ENCODE measurements at places on chromosomes 1 and 21.

DNA sequence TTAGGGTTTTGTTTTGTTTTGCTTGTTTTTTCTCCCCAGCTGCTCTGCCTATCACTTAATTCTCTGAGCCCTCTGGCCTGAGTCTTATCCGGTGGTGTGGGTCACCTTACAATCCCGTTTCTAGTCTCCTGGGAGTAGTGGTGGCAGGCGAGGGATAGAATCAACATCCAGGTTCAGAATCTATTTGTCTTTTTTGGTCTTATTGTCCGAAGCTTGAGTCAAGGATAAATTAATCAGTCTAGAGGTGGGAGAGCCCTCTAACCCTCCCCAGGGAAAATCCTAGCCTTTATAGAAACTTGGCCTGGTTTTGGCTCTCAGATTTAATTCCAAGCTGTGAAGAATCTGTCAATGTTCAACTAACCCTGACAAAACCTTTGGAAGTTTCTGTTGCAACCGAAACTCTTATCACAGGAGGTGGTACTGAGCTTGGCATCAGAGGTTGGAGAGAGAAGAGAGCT is 246.3 kb downstream of the FGGY start:
- DNase-seq = no peak

DNA sequence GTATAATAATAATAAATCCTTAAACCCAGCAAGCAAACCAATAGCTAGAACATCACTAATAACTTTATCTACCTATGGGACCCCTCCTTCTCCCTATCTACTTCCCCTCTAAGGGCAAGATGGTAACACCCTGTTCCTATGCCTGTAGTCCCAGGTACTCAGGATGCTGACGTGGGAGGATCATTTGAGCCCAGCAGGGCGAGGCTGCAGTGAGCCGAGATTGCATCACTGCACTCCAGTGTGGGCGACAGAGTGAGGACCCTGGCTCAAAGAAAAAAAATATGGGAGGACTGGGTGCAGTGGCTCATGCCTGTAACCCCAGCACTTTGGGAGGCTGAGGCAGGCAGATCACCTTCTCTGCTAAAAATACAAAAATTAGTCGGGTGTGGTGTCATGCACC is 143.1 kb upstream of the SLC45A1 start:
- no peak for DNase-seq

- no peak for DNase-seq
Observed at GRCh38 chr1:95388031-95388430, 154.0 kb downstream of the RWDD3 start.

DNA sequence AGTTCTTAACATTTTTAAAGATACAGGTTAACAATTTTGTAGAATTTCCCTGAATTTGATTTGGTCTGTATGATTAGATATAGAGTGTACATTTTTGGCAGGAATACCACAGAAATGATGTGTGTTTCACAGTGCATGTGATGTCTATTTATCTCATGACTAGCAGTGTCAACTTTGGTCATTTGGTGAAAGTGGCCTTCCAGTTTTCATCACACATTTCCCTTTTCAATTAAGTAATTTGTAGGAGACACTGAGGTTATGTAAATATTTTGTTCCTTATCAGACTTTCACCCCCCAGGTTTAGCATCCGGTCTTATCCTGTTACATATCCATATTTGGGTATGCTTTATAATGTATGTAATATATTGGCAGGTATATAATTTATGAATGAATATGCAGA is 41.8 kb downstream of the MAP3K7CL start:
- DNase-seq = no peak

DNA sequence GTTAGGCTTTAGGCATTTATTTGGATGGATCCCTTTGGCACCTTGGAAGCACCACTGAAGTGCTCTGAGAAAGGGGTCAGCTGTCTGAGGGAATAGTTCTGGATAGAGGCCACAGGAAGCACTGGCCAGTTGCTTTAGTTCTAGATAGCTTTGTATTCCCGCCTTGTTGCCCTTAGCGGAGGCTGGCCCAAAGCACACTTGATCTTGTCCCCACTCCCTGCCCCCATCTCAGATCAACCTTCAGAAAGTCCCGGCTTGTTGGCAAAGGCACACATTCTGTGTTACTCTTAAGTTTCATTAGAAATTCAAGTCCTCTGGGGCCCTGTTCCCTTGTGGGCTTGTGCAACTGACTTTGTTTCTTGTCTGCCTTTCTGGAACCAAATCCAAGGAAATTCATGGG is 15.2 kb upstream of the NBL1 start:
- no peak for DNase-seq

DNA sequence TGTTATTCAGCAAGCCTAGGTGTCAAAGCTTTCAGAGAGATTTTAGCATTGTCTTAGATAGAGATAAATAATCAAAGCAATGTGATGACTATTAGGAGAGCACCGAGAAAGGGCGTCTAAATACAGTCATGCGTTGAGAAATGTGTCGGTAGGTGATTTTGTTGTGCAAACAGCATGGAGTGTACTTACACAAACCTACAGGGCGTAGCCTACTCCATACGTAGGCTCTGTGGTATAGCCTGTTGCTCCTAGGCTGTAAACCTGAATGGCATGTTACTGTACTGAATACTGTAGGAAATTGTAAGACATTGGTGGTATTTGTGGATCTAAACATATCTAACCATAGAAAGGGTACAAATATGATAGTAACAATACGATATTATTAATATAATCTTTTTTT is 31.8 kb downstream of the KIF1B start:
- DNase-seq = no peak

DNA sequence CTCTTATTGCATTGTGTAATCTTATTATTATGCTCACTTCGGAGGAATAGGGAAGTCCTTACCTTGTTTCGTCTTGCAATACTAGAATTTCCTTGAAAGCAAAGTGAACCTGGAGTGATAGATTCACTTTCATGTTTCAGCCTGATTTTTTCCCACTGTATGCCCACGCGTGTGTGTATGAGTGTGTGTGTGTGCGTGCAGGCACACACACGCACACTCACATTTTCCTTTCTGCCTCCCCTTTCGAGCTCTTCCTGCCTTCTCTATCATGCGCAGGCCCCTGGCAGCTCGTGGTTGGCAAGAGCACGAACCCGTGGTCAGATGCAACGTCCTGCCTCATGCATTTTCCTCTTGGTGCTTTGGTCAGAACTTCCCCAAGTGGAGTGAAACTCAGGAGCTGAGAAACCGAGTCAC is at the start of gene GCSAML:
GCSAML (plus strand) TSS at position 366 of the 414 bp plus-strand sequence. CDS start 58 bp downstream, outside the sequence.
- peak; percentile 83 for DNase-seq

DNA sequence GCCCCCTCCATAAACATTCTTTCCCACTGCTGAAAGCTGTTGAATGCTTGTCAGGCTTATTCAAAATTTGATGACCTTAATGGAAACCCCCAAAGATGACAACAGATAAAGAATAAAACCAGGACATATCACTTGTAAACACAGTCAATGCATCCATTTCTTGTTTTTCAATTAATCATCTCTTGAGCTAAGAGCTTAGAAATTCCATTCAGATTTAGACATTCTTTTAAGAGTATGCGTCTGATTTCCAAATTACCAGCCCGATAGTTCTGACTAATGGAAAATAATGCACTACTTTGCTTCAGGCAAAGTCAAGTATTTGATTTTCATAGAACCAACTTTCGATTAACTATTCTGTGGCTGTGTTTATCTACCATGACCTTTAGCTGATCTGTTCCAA is 100.6 kb upstream of the RUNX1 start:
- no peak for DNase-seq

GRCh38 chr1:32178380-32179192 is 889 bp upstream of the TXLNA start:
- DNase-seq = peak; percentile 50

DNA sequence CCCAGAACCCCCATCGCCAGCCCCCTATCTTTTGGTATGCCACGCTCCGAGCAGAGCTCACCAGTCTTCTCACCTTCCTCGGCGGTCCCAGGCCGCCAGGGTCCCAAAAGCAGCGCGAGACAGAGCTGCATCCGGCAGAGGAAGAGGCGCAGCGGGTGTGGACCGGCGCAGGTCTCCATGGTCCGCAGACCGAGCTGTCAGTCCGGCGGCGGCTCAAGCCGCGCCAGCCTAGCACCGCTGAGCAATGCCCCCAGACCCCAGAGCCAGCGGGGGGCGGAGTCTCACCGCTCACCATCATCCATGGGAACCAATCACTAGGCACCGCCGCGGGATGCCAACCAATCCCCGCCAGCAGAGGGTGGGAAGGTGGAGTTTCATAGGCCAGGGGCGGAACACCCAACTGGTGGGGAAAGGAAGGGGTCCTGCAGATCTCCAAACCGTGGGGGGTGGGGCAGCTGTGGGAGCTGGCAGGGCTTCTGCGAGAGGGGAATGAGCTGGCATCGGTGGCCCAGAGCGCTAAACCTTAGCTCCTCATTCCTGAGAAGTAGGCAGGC is at the start of gene EPHA10:
EPHA10 (minus strand) TSS at position 233 of the 554 bp plus-strand sequence; CDS start at position 179, 54 bp downstream.
- no peak for DNase-seq

- DNase-seq = no peak
Observed at GRCh38 chr1:15254559-15254958, 7.5 kb downstream of the FHAD1 start.

GRCh38 chr1:108345776-108346531 is 102.1 kb upstream of the NBPF4 start:
- DNase-seq = no peak

- peak; percentile 41 for DNase-seq
Observed at GRCh38 chr1:236677641-236678235, 8.6 kb upstream of the ACTN2 start.

DNA sequence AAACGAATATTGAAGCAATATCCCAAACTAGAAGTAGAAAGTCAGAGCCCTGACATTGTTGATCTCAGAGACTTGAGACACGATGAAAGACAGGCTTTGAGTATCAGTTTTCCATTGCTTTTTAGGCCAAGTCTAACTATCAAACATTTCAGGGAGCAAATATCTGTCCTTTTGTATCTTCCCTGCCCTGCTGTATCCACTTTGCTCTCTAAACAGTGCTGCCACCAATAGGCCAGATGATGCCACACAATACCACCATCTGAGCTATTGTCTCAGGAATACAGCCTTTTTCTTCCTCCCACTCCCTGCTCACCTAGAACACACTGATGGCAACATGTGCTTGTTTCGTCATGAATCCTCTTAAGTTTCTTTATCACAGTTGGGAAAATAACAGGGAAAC is 62.6 kb upstream of the SPAG17 start:
- DNase-seq = peak; percentile 21

DNA sequence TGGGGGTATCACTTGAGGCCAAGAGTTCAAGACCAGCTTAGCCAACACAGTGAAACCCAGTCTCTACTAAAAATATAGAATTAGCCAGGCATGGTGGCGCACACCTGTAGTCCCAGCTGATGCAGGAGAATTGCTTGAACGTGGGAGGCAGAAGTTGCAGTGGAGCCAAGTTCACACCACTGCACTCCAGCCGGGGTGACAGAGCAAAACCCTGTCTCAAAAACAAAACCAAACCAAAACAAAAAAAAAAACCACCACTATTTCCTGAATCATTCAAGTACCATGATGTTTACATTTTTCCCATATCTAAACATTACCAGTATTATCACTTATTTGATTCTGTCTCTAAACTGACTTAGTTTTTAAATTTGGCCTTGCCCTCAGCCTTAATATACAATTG is 29.5 kb downstream of the TUT4 start:
- no peak for DNase-seq

DNA sequence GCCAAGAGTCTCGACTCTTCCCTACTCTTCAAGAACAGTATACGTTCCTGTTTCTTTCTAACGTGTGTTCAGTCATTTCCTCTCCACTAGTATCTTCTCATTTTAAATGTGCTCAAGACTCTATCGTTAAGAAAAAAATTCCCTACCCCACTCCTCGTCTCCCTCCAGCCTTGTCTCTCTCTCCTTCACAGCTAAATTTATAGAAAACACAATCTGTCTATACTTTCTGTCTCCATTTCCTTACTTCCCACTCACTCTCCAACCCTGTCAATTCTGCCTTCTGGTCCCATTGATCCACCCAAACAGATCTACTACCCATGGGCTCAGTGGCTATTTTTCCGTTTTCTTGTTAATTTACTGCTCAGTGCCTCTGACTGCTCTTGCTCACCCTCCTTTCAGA is 75.3 kb downstream of the CSMD2 start:
- DNase-seq = no peak

DNA sequence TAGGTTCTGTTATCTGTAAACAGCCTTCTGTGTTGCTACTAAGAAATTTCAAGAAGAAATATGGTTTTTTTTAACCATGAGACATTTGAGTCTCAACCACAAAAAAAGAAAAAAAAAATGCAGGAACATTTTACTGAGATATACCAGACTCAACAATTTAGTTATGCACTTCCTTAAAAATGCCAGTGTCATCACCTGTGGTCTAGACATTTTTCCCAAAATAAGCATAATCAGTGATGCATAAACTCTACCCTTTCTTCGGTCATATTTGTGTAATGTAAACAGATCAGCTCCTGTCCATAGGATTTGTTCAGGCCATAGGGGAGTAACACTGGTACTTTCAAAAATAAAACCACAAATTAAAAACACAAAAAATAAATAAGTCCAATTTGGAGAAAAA is 122.6 kb upstream of the TNFSF4 start:
- peak; percentile 29 for DNase-seq

DNA sequence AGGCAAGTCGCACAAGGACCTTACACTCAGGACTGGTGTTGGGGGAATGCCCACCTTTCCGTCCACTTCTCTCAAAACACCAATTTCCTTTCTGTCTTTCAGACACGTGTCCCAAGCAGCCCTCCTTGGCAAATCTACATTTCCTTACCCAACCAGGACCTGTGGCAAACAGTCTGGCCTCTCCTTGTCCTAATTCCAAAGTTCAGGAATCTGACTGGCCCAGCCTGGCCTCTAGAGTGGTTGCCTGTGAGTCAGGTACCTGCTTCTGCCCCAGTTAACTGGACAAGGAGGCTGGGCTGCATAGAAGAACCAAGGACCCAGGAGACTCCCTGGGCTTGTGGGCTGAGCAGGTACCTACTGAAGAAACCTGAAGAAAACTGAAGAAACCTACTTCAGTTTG is 34.3 kb upstream of the CITED4 start:
- DNase-seq = no peak

DNA sequence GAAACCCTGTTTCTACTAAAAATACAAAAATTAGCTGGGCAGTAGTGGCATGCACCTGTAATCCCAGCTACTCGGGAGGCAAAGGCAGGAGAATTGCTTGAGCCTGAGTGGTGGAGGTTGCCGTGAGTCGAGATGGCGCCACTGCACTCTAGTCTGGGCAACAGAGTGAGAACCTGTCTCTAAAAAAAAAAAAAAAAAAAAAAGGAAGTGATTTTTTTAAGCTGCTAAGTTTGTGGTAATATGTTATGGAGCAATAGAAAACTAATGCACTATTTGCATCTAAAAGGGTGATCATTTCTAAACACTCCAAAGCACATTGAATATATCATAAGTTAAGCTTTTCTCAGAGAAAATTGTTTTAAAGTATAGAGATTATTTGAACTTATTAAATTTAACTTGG is 244.8 kb upstream of the SPAG17 start:
- DNase-seq = no peak

DNA sequence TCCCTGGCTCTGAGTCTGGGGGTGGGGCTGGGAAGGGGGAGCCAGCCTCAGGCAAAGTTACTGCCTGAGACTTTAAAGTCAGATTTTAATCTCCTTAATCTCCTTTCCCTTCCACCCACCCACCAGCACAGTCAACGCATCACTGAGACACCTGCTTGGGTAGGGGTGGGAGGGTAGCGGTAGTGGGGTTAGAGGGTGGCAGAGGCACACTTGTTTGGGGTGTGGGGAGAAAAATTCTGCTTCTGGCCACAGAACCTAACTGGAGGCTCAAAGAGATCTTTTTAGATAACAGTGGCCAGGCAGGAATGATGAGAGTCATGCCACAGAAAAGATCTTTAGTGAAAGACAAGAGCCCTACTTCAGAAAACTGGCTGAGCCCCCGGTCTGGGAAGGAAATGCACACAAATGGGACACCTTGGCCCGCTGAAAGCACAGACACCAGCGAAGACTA is 44.1 kb downstream of the CD247 start:
- no peak for DNase-seq

Measured in hematopoietic multipotent progenitor cell treated with erythropoietin and hydrocortisone succinate and interleukin-3 and kit ligand, for 6 days (in vitro differentiated cells).